Amniotic stem cell (primary cell): ENCODE measurements at places on chromosomes 7 and 10.

DNA sequence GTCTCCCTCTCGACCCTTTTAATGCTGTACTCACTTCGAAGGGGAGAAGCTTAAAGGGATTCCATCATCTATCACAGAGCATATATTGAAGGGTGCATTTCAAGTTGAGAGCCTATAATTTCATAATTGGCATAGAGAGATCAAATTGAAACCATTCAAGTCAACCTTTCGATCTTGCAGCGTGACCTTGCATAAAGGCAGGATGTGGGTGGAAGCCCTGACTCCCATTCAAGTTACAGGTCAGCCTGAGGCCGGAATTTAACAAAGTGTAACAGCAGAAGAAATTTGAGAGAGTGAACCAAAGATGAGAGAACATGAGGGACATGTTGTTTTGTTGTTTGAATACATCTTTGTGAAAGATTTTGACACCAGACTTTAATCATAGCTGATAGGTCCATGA is 195.3 kb upstream of the TPK1 start:
- no peak for DNase-seq

- DNase-seq = no peak
Measured at GRCh38 chr7:14170872-14171271, 181.4 kb upstream of the ETV1 start.

GRCh38 chr10:57699944-57700343 is 567.8 kb downstream of the IPMK start:
- DNase-seq = no peak

DNA sequence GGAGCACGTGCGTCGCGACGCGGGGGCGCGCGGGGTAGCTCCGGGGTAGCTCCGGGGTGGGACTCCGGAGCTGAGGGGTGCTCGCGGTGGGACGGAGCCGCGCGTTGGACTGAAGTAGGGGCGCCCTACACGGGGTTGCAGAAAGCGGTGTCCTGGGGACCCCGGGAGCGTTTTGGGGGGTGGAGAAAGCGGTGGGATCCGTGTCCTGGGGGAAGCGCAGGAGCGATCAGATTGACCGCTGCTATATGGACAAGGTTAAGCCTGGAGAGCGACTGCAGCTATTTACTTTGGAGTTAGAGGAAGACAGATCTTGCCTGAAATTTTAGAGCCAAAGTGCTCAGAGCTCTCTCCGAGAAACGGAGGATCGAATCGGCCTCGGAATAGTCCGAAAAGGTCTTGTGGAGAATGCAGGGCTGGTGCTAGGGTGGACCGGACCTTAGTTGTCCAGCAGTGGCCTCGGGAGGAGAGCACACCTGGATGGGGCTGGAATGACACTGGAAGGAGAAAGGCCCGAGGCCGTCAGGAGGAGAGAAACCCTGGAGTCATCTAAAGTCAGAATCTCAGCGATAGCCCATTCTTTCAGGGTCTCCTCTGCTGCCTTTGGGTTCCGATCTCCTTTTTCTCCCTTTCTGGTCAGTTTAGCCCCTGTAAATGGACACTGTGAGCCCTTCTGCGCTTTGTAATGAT is 564 bp downstream of the PDSS1 start:
- no peak for DNase-seq

DNA sequence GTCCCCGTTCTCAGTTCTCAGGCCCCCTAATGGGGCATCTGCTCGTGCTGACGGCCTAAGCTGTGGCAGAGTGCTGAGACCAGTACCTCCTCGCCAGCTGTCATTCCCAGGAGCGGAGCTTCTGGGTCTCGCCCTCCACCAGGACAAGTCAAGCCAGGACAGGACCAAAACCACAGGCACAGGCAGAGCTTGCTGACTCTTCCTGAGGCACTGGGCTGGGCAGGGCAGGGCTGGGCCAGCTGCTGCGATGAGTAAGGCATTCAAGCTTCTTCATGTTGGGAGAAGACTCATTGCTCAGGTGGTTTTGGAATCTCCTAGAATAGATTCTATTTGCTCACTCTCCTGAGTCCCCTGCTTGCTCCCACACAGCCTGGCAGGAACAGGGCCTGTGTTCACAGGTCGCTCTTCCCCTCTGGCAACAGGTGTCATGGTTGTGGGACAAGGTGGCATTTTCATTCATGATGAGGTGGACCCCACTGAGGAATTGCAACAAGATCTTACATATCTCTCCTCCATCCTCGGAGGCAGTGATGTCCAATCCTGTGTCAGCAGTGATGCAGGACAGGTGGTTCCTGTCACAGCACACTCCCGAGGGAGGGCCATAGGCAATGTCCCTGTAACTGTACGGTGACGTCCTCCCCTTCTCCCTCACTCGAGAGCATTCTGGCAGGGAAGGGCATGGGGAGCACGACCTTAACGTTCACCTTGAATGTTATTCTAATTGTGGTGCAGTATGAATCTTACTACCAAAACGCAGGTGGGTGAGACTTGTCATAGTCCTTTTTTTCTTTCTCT is 17.0 kb upstream of the SH3PXD2A start:
- no peak for DNase-seq

GRCh38 chr10:117945651-117946050 is 101.1 kb downstream of the RAB11FIP2 start:
- DNase-seq = no peak

DNA sequence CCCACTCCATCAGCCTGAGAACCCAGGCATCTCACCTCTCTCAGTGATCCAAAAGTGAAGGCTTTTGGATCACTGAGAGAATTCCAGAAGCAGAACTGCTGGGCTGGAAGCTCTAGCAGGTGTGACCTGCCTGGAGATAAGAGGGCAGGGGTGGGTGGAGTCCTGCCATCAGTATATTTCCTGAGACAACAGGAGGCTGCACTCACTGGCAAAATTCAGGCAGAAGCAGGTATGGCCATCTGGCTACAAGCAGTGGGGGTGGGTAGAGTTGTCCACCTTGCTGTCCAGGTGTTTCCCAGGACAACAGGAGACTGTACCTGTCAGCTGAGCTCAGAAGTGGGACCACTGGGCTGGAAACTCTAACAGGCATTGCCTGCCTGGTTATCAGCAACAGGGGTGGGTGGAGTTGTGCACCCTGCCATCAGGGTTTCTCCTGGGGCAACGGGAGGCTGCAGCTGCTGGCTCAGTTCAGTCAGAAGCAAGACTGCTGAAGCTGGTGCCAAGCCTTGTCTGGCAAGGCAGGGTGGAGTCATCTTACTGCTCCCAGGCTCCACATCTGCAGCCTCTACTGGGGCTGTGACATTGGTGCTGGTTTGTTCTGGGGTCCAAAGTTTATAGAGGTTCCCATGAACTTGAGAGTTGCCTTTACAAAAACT is 47.2 kb upstream of the SFTPD start:
- DNase-seq = no peak

DNA sequence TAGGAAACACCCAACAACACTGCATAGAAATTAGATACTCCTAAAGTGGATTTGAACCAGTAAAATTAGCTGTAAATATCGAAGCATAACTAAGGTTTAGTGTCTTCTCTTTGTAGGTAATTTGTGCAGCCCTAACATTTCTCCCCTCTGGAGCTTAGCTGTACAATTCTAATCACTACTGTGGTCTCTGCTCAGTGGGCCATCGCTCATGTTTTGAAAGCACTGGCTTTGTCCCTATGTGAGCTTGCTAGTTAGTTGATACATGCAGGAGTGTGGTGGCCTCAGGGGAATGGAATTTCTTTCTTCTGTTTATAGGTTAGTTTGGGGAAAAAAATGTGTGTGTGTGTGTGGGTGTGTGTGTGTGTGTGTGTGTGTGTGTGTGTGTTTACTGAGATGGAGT is 373.1 kb downstream of the DPP6 start:
- DNase-seq = no peak

- no peak for DNase-seq
Measured at GRCh38 chr7:7969306-7970236, 975 bp downstream of the GLCCI1 start.

DNA sequence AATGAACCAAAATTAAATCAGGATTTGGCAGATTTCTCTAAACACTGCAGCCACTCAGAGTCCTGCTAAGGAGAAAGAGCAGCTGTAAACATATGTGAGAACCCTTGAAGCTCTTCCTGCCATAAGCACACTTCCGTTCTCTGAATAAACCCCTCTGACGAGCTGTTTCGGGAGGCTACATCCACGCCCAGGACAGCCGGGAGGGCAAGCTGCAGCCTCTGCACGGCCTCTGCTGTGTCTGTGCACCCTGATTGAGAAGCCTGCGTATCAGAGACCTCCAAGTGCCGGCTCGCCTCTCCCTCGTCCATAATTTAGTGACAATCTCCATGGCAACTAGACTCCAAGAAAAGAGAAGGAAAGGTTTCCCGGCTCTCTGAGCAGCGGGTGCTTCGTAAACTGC is 114.4 kb downstream of the PTPRN2 start:
- DNase-seq = no peak

DNA sequence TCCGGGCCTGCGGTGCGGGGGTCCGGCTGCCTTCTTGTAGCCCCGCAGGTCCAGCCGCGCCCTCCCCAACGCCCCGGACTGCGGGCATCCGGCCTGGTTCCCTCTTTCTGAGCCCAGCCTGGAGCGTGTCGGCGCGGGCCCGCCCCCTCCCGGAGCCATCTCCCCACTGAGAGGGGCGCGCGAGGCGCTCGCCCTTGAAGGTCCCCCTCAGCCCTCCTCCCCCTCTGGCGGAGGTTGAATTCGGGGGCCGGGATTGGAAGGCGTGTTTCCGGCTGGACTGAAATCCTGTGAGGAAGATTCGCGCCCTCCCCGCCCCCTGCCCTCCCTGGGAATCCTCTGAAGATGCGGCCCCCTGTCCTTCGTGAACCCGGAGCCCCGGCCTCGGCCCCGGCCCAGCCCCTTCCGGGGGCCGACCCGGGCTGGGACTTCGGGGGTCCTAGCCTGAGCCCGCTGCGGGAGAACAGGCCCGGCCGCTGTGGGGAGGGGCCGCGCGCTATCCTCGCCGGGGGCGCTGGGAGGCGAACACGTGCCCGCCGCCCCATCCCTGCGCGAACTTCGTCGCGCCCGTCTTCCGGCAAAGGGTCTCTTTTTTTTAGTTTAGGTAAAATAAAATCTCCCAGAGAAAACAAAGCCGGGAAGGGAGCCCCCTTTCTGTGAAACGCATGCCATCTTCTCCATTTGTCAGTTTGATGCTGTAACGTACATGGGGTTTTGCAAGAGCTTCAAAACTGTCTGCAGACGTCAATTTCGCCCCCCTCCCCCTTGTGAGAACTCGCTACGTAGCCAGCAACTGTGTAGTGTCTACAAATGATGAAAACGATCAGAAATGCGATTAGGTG is 636 bp downstream of the PDCD4 start:
- peak; percentile 27 for DNase-seq

- no peak for DNase-seq
Measured at GRCh38 chr10:100346351-100346764, 675 bp upstream of the SCD start.

- DNase-seq = no peak
Measured at GRCh38 chr7:16627236-16627635, 18.3 kb downstream of the ANKMY2 start.

- no peak for DNase-seq
Measured at GRCh38 chr10:25698638-25699037, 235.4 kb upstream of the MYO3A start.

DNA sequence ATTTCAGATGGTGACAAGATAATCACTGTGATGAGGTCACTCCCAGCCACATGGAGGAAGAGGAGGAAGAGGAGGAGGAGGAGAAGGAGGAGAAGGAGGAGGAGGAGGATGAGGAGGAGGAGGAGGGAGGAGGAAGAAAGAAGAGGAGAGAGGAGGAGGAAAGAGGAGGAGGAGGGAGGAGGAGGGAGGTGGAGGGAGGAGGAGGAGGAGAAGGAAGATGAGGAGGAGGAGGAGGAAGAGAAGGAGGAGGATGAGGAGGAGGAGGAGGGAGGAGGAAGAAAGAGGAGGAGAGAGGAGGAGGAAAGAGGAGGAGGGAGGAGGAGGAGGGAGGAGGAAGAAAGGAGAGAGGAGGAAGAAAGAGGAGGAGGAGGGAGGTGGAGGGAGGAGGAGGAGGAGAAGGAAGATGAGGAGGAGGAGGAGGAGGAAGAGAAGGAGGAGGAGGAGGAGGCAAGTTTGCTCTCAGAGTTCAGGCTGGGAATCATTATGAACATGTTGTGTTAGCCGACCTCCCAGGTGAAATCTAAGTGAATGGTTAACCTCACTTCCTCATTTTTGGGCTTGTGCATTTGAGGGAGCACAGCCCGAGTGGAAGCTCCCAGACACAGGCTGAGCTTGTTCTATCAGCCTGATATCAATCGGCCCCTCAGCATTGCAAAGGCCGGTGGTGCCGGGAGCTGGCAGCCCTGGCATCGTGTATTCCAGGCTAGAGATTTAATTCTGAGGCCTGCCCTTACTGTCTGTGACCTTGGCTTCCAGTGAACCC is 236.2 kb upstream of the PITRM1 start:
- no peak for DNase-seq

- no peak for DNase-seq
Measured at GRCh38 chr10:130215931-130216231, 79.7 kb downstream of the GLRX3 start.

DNA sequence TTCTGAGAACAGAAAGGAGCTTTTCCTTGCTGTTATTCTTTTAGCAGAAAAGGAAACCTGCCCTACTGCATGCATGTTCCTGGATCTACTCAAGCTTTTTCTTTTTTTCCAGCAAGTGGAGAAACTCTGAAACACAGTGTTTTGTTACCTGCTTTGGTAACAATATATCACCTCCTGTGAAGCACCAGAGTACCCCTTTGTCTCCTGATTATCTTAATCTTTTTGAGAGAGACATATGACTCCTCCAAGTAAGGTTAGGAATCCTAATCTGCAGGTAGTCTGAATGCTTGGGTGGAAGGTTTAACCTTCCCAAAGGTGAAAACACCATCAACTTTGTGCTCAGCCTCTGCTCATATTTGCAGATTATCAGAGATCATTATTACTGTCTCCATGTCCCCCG is 93.1 kb downstream of the MAPK8 start:
- no peak for DNase-seq

DNA sequence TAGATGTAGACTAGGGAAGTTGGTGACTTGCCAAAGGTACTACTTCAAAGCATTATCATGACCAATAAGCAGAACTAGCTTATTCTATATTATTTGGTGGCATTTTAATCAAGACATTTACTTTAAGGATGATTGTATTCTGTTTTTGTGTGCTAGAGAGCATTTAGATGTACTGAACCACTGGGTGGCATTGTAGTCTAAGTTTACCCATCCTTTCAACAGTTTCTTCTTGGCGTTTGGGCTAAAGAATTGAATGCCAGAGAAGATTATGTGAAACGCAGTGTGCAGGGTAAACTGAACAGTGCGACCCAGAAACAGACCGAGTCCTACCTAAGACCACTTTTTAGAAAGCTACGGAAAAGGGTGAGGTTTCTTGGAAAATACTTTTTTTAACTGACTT is 26.8 kb downstream of the PRPF18 start:
- DNase-seq = no peak

DNA sequence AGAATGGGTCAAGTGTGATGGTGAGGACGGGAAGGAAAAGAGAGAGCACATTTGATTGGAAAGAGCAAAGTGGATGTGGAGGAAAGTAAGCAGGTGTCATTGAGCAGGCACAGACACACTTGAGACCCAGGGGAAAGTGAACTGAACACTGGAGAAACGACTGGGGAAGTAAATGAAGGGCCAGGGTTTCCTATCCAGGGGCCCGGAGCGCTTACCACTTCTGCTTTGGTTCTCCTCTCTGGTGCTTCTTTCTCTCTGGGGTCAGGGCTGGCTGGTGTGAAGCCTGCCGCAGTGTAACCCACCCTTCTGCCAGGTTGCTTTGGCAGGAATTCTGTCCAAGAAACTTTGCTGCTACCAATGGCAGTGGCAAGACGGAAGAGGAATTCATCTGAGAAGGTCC is 219.3 kb downstream of the SKAP2 start:
- DNase-seq = no peak
